ENCODE measurements at places on chromosomes 7 and 10. TPM values are rescaled to one million over a fixed set of nuclear protein-coding genes. Genes with fewer than 3 reads are reported as not detected.
A peak's percentile ranks its signal among the peaks of the same experiment; 100 is the strongest.

OLAH gene
- 0.50 TPM for total RNA-seq

GRCh38 chr7:44184873-44185446 is 4.3 kb downstream of the GCK start:
- DNase-seq: no peak

DNA sequence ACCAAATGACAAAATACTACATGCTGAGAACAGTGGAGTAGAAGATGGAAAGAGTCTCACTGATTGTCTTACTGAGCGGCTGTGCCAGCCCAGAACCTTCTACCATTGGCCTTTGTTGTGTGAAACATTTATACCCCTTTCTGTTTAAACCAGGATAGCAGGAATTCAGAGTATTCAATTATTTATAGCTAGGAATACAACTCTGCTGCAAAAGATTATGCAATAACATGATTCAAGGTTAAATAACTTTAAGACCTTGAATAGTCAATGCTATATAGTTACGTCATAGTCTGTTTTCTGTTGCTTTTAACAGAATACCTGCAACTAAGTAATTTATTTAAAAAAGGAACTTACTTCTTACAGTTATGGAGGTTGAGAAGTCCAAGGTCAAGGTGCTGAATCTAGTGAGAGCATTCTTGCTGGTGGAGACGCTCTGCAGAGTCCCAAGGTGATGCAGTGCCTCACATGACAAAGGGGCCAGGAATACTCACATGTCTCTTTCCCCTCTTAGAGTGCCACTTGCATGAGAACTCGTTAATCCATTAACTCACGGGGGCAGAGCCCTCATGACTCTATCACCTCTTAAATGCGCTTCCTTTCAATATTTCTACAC is 371.8 kb downstream of the MDFIC start:
- peak; percentile 22 for DNase-seq

DNA sequence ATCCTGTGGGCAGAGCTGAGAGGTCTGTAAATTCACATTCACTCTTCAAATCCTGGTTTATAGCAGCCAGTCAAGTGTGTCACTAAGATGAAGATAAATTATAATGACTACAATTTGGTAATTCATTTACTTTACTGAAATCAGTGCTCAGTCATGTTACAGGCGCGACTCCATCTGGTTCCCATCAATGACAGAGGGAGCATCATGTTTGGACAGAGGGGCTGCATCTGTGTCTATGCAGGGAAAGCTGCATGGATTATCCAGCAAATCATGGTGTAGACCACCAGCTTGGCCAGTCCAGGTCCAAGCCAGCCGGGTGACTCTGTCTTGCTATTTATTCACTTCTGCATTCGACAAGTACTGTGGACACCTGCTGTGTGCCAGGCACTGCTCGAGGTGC is 214.1 kb upstream of the ZNF32 start:
- DNase-seq: no peak
